PC-3 (cell line): ENCODE measurements at places on chromosomes 13 and 19. TPM values are rescaled to one million over a fixed set of nuclear protein-coding genes. Genes with fewer than 3 reads are reported as not detected.

KISS1R gene
- total RNA-seq = 1.2 and 3.9 TPM in 2 replicates

- DNase-seq = peak; percentile 6
Measured at GRCh38 chr13:20567881-20568528, 1.0 kb downstream of the IFT88 start.

PLK5 gene
- not detected in 2 replicates for total RNA-seq

DNA sequence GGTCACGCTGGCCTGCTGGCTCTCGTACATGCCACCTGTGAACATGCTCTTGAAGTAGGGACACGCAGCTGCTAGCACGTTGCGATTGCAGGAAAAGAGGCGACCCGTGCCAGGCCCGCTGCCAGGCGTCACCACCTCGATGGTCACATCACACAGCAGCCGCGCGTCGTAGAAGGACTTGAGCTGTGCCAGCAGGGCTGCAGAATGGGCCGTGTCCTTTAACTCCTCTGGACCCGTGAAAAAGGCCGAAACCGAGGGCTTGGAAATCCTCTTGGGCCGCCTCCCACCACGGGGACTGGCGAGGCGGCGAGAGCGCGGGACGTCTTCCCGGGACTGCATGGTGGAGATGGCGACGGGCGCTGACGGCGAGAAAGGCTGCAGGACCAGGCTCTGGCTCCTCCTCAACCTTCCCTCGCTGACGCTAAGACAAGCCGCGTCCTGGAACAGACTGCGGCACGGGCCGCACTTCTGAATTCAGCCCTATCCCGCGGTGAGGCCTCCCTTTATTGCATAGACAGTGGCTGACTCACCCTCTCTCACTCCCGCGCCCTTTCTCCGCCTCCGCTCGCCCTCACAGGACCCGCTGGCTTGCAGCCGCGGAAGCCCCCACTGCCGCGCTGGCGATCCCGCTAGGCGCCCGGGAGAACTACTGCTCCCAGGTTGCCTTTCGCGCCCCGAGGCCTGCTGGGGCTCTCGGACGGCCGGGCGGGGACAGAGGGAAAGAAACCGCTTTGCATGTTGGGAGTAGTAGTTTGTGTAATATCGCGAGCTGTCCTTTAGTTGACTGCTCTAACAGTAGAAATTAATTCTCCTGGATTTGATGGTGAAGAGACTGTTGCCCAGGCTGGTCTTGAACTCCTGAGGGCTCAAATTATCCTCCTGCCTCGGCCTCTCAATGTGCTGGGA lies at the start of gene KBTBD7:
TSS of gene KBTBD7 (minus strand) at position 651 of the 906 bp plus-strand sequence. CDS start at position 339, 312 bp downstream.
- DNase-seq = peak; percentile 89

DNA sequence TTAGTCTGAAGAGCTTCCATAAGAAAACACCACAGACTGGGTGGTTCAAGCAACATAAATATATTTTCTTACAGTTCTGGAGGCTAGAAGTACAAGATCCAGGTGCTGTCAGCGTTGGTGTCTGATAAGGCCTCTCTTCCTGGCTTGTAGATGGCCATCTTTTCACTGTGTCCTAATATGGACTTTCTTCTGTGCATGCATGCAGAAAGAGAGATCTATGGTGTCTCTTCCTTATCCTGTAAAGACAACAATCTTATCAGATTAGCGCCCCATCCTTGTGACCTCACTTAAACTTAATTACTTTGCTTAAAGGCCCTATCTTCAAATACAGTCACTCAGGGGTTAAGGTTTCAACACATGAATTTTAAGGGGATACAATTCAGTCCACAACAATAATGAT lies 14.1 kb upstream of the NDFIP2 start:
- DNase-seq = no peak

DNA sequence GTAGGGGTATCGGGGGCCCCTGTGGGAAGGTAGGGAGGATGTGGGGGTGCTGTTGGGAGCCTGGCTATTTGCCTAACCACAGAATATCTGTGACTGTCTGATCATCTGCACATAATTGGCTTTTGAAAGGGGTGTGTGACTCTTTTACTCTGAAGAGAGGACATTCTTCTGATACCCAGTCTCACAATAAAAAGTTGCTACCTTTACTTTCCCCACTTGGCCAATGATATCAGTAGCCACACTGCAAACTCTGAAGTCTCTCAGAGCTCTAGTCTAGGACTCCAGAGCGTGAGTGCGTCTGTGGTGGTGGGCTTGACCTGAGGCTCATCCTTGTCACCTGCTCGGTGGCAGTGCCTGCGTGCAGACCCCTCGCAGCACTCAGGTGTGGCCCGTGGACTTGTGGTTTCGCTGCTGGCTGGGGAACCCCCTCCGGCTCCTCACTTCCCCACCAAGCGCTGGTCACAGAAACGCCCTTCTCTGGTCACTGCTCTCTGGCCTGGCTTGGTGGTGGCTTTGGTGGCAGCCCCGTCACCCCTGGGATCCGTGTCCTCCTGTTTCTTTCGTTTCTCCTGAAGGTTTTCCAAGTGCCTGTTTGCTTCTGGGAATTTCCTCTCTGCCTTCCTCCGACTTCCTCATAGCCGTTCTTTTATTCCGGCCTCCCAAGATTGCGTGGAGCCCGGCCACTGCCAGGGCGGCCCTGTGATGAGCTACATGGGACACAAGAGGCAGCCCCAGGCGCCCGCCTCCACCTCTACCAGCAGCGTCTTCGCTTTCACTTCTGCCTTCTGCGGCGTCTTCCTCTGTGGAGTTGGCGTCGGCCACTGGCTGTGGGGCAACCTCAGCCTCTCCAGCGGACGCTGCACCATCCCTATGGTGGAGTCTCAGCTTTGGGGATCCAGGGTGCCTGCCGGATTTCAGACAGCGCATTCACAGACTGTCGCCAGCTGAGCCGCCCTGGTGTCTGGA lies 78.0 kb downstream of the ATP11A start:
- no peak for DNase-seq

- DNase-seq = no peak
Measured at GRCh38 chr13:98918771-98919170, 59.1 kb downstream of the DOCK9 start.

DNA sequence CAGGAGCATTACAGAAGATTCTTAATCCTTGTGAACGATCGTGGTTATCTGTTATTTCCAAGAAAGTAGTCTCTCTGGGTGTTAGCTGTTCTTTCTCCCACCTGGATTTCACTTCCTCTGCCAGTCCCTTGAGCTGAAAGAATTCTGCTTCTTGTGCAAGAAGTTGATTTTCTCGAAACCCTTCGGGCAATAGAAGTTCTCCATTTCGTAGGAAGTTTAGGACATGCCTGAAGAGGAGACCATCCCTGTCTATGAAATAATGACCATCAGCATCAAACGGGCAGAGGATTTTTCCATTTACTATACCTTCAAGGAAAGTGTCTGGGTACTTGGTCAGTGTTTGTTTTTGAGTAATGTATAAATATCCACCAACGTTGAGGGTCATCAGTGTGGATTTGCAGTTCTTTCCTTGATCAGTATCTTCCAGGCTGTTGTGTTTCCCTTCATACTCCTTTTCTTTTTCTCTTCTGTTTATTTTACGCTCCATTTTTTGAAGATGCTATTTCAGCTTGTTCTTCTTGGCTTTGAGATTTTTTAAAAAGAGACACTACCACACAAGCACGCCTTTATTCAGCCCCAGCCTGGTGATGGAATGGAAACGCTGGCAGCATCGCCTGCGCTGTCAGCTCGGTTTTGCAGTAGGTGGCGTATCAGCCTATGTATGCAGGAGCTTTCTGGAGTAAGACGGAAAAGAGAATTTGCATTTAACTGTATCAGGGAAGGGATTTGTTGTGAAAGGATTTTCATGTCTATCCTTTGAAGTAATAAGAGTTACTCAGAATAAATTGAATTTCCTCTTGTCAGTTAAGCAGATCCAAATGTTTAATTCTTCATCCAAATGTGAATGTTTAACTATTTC lies 6.5 kb downstream of the KCTD4 start:
- DNase-seq = no peak

UBXN6 gene
- total RNA-seq = 64.0 and 86.1 TPM in 2 replicates
